ENCODE measurements at places on chromosomes 4 and X.
A peak's percentile ranks its signal among the peaks of the same experiment; 100 is the strongest.

DNA sequence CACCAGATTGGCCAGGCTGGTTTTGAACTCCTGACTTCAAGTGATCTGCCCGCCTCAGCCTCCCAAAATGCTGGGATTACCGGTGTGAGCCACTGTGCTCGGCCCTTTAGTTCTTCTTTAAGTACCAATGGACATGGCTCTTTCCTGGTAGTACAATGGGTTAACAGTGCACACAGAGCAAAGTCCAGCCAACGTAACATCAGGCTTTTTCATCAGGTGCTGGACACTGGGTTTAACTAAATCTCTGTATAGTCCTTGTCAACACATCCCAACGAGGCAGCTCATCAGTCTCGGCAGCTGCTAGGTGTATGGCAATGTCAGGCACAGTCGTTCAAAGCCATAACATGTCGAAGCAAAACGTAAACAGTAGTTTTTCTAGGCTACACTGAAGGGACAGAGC is 93.8 kb downstream of the HDAC8 start:
- DNase-seq = no peak

- DNase-seq = no peak
These were observed 8.9 kb upstream of the PLXNB3 start for GRCh38 chrX:153755136-153755535.

- DNase-seq = peak; percentile 16
These were observed 22.9 kb upstream of the CPE start for GRCh38 chr4:165355900-165356300.

DNA sequence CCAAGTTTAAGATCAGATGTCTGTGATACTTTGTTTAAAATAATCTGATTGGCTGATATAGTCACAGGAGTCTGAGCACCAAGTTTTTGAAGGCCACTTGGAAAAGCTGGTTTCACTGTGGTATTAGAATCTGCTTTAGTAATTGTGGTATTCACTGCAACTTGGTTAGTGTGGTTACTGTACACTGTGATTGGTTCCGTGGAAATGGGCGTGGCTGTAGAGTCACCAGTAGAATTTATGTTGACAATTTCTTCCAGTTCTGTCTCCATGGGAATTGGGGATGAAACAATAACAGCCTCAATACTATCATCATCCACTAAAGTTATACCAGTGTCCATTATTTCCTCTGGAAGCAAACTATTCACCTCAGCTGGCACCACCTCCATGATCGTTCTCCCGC is 26.2 kb downstream of the LIN54 start:
- DNase-seq = peak; percentile 87

DNA sequence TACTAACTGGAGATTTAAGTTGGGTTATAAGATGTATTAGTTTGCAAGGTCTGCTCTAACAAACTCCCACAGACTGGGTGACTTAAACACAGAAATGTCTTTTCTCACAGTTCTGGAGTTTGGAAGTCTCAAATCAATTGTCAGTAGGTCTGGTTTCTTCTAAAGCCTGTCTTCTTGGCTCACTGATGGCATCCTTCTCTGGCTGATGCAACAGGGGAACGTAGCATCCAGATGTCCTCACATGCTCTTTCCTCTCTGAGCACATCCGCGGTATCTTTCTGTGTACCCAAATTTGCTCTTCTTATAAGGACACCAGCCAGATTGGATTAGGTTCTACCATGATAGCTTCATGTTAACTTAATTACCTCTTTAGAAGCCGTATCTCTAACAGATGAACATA is 63.2 kb upstream of the BMP3 start:
- DNase-seq = no peak

- DNase-seq = no peak
These were observed 18.8 kb upstream of the ATOH1 start for GRCh38 chr4:93809773-93810172.

DNA sequence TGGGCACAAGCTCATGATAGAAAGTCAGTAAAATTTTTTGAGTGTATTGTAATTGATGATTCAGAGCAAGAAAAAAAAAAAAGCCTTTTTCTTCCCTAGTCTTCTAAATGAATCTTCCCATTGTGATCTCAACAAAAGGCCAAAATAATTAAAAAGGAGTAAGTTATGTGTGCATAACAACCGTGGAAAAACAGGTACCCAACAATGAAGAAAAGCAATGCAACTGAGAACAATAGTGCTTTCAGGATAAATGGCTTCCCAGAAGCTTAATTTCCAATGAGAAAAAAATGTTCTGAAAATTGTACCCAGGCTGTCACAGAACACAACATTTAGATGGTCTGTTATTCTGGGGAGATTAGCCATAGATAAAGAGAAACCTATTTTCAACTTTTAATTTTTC is 399.0 kb upstream of the AGA start:
- no peak for DNase-seq

GRCh38 chrX:85922821-85923220 is 124.5 kb downstream of the CHM start:
- no peak for DNase-seq

GRCh38 chr4:16676230-16676770 is 222.1 kb downstream of the LDB2 start:
- no peak for DNase-seq

- peak; percentile 42 for DNase-seq
These were observed 21.0 kb downstream of the S100G start for GRCh38 chrX:16671005-16671404.

GRCh38 chr4:69057620-69058409 is 38.5 kb upstream of the UGT2B7 start:
- no peak for DNase-seq

Data from Caki2 (cell line).